ENCODE measurements at places on chromosomes 7 and 10.

DNA sequence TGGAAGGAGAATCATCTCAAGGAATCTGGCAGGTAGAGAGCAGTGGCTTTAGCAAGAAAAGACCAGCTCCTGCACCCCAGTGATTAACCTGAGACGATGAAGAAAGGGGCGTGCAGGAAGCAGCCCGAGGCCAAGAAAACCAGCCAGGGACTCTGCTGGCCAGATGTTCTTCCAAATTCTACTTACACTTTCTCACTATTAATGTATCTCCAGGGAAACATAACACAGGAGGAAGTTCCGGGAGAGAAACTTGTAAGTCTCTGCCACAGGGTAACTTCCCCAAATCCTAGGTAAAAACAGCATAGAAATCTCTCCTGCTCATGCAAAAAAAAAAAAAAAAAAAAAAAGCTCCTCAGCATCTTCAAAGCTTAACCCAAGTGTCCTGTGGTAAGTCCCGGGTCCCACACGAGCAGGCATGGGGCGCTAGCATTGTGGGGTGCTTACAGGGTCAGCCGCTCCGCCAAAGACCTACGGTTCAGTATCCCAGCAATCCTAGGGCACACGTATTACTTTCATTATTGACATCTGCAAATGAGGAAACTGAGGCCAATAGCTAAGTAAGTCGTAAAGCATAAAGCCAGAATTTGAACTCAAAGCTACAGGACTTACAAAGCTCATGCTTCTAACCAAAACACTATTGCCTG is 97.2 kb upstream of the GNA12 start:
- no peak for DNase-seq

GRCh38 chr7:151644554-151644953 is 124.9 kb upstream of the RHEB start:
- no peak for DNase-seq

GRCh38 chr10:110724937-110725336 is 80.8 kb downstream of the RBM20 start:
- DNase-seq, result no peak

DNA sequence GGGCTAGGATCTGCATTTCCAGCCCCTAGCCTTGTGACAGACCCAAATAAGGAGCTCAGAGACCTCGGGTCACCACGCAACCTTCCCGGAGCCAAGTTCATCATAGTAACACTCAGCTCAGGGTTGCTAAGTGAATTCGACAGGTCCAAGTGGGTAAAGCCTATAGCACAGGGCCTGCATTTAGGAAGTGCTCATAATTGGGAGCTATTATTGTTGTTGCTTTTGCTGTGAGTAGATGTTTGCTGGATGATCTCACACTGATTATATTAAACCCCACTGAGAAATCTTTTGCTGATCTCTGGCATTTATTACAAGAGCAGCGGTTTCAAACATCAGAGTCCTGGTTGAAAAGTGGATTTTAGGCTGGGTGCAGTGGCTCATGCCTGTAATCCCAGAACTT is 20.3 kb upstream of the SAR1A start:
- DNase-seq, result no peak

DNA sequence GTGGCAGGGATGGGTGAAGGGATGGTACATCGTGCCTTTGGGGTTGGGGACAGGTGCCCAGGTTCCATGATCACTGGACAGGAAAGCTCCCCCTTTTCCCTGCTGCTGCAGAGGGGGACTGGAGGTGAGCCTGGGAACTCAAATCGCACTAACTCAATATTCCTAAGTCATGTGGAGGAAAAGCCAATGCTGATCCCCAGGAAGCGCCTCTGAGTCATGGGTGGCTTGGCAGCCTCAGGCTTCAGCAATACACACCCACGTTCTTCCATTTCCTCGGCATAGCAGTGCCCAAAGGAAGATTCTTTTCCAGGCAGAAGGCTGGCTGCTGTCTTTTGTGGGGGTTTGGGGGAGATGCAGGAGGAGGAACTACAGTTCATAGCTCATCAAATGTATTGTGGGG is 165.8 kb downstream of the CCDC3 start:
- peak; percentile 75 for DNase-seq

- DNase-seq, result no peak
Measured at GRCh38 chr10:87880336-87880735, 16.9 kb downstream of the PTEN start.

DNA sequence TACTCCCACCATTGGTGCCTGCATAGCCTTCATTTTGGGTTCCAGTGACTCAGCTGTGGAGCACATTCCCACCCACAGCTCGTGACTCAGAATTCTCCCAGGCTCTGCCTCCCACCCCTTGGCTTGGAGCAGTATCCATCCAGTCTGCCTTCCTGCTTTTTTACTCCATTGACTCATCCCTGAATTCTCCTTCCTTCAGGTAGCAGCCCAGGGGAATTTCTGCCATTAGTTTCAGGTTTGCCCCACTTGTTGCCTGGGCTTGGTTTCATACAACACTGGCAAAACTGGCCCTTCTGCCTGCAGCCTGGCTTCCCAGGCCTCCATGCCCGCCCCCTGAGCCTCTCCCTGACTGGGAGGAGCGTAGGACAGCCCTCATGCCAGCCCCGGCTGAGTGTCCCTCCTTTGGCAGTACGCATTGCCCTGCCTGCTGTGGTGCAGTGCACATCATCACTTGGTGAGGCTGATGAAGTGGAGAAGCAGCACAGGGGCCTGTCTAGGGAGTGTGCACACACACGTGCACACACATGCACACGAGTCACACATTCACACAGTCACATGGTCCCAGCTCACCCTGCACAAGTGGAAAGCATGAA is 55.0 kb downstream of the SNX10 start:
- DNase-seq, result peak; percentile 85

- no peak for DNase-seq
Measured at GRCh38 chr10:88064608-88065382, 201.4 kb downstream of the PTEN start.

DNA sequence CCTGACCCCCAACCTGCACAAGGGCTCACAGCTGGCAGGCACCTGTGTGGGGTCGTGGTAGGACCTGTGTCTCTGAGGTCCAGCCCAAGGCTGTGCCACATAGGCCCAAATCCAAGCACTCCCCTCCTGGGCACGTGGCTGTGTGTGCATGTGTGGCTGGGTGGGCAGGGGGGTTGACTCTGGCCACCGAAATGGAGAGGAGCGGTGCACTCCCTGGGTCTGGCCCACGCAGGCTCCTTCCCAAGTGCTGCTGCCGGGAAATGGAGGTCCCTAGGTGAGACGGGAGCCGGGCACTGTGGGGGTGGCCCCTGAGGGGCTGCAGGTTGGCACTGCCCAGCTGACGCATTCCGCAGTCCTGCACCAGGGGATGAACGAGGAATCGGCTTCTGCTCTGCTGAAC is 528.1 kb downstream of the DNAJB6 start:
- DNase-seq, result no peak

GRCh38 chr10:62732841-62733653 is 71.5 kb upstream of the ADO start:
- peak; percentile 43 for DNase-seq

- no peak for DNase-seq
Measured at GRCh38 chr7:33714208-33714607, 191.1 kb upstream of the BMPER start.

- DNase-seq, result peak; percentile 43
Measured at GRCh38 chr10:86334488-86335085, 32.0 kb downstream of the GRID1 start.

DNA sequence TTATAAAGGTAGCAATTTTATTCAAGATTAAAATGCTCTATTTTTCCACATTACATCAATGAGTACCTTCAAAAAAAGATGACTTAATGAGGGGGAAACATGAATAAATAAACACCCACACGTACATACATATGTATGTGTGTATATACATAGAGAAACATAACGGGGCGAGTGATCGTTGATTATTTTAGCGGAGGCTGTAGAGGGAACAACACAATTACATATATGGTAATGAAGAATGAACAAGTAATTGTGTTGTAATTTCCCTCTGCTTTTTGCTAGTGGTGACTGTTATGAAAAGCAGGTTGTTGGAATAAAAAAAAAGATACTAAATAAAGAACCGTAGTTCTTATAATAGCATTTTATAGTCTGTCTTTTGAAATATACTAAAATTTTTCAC is 63.2 kb downstream of the CACNB2 start:
- no peak for DNase-seq

GRCh38 chr10:51462076-51462779 is 237.2 kb downstream of the CSTF2T start:
- DNase-seq, result peak; percentile 66

- DNase-seq, result no peak
Measured at GRCh38 chr10:33833566-33833965, 499.1 kb upstream of the NRP1 start.

DNA sequence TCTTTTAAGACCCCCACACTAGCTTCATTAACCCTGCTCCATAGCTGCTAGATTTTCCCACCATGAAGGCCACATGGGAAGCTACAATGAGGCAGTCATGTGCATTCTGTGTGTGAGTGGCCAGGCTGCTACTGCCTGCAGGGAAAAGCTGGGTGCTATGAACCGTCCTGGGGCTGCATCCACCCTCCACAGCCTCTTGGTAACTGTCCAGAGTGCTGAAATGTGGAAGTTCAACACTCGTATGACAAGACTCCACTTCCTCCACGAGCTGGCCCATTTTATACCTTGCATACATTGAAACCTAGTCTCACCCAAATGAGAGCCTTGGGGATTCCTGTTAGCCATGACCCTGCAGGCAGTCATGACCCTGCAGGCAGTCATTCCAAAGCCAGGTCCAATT is 59.4 kb downstream of the CUZD1 start:
- peak; percentile 76 for DNase-seq

GRCh38 chr7:115070311-115070710 is 148.4 kb downstream of the MDFIC start:
- DNase-seq, result no peak

- no peak for DNase-seq
Measured at GRCh38 chr10:71584461-71584860, 135.1 kb downstream of the C10orf105 start.

GRCh38 chr7:57256637-57257375 is 124.6 kb upstream of the ZNF479 start:
- DNase-seq, result no peak

GRCh38 chr10:51368943-51369342 is 294.7 kb downstream of the PRKG1 start:
- DNase-seq, result no peak

DNA sequence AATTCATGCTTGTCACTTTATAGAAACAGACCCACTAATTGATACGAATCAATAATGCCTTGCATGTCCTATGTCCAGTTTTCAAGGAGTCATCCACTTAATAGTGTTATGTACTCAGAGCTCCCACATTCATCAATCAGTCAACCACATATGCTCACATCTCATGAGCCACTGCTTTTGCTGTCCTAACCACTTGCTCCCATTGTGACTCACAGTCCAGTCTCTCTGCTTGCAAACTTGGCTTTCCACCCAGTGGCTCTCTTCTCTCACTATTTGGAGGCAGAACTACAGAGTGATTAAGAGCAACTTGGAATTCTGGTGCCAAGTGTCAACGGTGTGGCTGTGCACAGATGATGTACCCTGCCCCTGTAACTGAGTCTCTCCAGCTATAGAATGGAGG is 166.0 kb downstream of the SNX13 start:
- no peak for DNase-seq

- DNase-seq, result no peak
Measured at GRCh38 chr10:110789604-110790433, 81.9 kb upstream of the PDCD4 start.

DNA sequence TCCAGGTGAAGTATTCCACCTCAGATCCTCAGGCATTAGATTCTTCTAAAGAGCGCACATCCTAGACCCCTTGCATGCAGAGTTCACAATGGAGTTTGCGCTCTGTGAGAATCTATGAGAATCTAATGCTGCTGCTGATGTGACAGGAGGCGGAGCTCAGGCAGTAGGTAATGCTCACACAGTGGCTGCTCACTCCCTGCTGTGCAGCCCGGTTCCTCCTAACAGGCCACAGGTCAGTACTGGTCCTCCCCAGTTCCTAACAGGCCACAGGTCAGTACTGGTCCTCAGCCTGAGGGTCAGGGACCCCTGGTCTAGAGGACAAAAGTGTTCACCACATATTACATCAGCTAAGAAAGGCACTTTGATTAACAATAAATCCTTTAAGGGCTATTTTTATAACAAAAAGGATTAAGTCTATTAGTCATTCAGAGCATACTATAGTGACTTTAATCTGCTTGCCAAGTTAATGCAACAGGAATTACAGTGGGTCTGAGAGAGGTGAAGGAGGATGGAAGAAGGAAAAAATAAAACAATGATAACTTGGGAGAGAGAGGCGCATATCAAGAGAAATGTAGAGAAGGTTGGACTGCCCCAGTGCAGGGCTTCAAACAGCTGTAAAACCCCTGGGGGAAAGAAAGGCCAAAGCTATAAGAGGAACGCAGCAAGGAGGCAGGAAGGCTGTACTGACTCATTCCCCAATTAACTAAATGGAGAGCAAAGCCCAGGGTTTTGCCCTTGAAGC is 49.2 kb downstream of the CUL2 start:
- peak; percentile 45 for DNase-seq

DNA sequence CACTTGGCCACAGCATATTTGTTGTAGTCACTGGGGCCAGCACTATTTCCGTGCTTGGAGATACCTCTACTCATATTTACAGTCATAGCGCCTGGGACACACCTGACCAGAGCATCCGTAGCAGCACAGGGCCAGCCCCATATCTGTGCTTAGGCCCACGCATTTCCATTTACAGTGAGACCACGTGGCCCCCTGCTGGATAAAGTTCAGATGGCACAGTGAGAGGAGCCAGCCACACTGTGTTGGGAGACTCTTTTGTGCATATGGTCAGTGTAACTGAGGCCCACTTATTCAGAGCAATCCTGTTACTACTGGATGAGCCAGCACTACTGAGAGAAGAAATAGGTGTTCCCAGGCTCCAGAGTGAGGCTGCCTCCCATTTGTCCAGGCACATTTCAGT is 455.3 kb downstream of the REEP3 start:
- peak; percentile 11 for DNase-seq

- no peak for DNase-seq
Measured at GRCh38 chr10:1515121-1515779, 222.1 kb downstream of the ADARB2 start.

GRCh38 chr7:94594882-94595281 is 61.1 kb downstream of the SGCE start:
- DNase-seq, result no peak

DNA sequence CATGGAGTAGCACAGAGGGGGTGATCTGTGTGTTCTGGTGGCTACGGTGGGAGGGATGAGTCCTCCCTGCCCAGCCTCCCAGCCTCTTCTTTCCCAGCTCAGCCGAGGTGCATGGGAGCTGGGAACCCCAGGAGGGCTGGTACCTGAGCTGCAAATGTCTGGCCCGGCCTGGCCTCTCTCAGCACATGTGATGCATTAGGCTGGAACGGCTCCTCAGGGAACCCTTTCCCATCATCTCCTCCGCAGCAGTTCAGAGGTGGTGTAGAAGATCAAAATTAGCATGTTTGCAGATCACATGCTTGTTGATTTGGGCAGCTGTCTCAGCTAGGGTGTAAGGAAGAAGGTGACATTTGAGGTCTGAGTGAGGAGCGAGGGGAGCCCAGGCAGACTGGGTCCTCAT is 126.6 kb downstream of the EMX2 start:
- DNase-seq, result no peak
